Jurkat, Clone E6-1 (cell line): ENCODE measurements at places on chromosomes 16 and 17.

DNA sequence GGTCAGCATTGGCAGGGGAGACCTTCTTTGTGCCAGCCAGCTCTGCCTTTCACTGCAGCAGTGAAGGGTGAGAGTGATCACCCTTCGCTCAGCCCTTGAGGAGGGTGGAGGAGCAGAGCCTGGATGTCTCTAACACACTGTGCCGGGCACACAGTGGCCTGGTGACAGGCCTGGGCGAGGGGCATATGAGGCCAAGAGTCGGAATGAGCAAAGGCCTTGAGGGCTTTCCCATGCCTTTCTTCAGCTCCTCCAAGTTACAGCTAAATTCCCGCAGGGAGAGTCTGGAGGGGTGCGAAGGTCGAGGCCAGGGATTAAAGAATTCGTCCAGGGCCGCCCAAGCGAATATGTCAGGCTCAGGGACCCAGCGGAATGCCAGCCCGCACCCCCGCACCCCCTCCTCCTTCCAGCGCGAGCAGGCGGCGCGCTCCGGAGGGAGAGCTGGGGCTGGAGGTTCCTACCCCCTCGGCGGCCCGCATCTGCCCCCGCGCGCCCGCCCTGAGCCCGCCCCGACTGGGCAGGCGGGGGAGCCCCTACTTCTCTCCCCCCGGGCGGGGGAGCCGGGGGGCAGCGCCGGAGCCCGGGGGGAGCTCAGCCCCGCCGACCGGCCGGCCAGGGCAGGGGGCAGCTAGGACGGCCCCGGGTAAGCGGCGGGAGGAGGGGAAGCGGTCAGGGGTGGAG, at the start of gene RASL10B:
TSS of gene RASL10B (plus strand) at position 401 of the 678 bp plus-strand sequence. CDS start 3,546 bp downstream, outside the sequence.
- DNase-seq = no peak

- DNase-seq = peak; percentile 70
Observed at GRCh38 chr17:38704606-38705522, at the start of gene MLLT6. Gene MLLT6, plus strand, starts transcription at chr17:38705273. Its CDS starts 360 bp downstream, at chr17:38705633.

- DNase-seq = no peak
Observed at GRCh38 chr16:57788252-57788841, 13.9 kb downstream of the KIFC3 start.

DNA sequence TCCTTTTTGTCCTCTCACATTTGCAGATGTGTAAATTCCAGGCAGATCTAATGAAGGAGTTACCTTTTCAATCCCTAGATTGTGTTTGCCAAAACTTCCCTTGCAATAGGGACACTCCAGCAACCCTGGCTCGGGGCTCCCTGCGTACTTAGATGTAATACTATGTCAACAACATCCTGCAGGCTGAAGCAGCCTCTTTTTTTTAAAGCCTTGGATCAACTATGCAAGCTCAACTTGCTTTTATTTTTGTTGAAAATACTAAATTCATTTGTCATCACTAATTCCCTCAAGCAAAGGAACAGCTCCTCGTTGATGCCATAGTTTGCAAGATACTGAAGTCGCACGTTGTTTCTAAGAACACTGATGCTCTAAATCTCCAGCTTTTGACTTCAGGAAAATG, 59.1 kb downstream of the GRIN2A start:
- no peak for DNase-seq

GRCh38 chr16:75266738-75267630, 15.6 kb upstream of the BCAR1 start:
- no peak for DNase-seq

DNA sequence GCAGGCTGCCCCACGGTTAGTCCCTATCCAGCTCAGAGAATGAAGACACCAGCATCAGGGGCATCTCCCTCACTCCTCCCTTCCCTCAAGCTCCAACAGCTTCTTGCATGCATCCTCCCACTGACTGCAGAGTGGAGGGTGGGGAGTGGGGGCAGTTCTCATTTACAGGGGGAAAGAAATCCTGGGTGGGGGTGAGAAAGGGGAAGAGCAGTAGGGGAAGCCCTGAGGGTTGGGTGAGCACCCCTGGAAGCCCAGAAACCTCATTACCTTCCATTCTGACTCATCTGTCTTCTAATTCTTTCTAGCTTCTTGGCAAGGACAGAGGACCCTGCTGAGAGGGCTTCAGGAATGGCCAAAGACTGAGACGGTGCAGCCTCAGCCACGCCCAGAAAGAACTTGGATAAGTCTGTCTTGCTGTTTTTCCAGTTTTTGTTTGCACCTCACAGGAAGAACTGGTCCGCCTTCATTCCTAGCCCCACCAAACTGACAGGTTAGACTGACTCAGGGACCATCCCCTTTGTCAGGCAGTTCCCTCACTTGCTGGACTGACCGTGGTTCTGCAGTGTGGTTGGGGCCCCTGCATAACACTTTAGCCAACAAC, 52.5 kb upstream of the WSB1 start:
- no peak for DNase-seq

DNA sequence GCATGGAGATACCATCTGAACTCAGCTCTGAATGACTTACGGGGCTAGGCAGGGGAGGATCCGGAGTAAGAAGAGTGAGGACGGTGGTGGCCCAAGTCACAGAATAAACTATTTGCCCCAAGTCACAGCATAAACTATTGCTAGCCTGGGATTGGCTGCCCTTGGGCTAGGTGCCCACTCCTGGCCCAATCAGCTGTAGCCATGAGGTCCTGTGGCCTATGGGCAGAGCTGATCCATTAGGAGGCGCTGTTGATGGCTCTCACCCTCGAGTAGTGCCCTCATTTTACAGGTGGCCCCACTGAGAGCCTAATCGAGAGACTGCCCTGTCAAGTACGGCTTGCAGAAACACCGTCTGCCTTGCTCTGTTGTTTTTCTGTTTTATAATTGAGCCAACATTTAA, 62.3 kb upstream of the ZNF423 start:
- no peak for DNase-seq

GRCh38 chr17:48809182-48809581, 7.8 kb downstream of the TTLL6 start:
- no peak for DNase-seq

GRCh38 chr17:27421111-27421510, 35.1 kb upstream of the KSR1 start:
- no peak for DNase-seq

- DNase-seq = no peak
Observed at GRCh38 chr17:74763565-74764387, 12.4 kb downstream of the NAT9 start.

GRCh38 chr16:89481356-89481955, 8.9 kb downstream of the ANKRD11 start:
- no peak for DNase-seq
